ENCODE measurements at places on chromosomes 1 and 21.

DNA sequence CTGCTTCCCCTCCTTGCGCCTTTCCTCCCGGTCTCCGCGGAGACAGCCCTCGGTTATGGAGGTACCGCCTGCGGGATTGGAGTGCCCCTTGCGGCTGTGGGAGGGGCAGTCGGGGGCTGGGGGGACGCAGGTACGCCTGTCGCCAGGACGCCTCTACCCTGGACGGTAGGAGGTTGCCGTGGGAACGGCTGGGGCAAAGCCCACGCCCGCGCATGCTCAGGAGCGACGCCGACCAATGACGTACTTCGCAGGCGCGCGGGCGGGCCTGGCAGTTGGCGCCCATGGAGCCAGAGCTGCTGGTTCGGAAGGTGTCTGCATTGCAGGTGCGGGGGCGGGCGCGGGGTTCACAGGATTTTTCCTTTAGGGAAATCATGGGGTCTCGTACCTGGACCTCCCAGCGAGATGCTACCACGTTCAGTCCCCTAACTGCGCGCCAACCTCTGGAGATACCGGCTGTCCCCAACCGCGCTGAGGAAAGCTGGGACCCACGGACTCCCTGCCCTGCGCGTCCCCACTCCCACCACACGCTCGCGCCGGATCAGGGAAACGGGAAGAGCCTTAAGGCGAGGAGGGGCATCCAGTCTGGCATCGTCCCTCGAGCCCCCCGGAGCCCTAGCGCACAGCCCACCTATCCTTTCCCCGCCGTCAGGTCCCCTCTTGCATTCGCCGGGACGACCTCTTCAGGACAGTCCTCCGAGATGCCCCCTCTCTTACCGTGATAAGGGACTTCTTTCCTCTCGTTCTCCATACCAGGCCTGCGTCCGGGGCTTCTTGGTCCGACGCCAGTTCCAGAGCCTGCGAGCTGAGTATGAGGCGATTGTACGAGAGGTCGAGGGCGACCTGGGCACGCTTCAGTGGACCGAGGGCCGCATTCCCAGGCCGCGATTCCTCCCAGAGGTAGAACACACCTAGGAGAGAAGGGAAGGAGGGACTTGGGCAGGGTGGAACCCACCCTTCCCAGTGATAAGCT is at the start of gene IQCC:
Gene IQCC (plus strand): TSS at position 271 of the 970 bp plus-strand sequence. CDS start 11 bp downstream, at position 282.
- peak; percentile 97 for DNase-seq

GRCh38 chr1:234852659-234853058 is 242.7 kb upstream of the IRF2BP2 start:
- DNase-seq = no peak

GRCh38 chr1:20359451-20360330 is 69.0 kb downstream of the VWA5B1 start:
- no peak for DNase-seq

DNA sequence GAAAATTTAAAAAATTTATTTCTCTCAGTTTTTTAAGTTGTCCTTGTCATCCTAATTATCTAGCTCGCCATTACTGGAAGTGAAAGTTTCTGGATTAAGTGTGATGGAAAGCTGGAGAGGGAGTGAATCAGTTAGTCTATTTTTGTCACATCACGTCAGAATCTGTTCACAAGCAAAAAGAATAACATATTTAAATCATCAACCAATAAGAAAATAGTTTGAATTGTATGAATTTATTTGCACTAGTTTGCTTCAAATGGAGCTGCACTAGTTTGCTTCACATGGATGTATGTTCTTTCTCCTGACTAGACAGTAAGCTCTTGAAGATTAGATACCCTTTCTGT is 22.8 kb downstream of the PHC2 start:
- DNase-seq = no peak

DNA sequence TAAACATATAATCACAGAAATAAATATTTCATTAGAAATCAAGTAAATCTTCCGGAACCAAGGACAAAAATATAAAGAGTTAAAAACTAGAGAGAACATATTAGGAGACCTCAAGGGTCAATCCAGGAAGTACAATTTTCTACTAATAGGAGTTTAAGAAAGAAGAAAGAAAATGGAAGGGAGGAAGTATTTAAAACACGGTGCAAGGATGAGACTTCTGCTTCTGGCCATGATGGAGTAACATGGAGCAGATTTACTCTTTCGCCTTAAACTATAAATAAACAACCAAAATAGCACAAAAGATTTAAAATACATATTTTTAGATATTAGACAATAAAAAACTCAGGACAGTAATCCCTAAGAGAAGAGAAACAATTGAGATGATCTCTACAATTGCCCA is 12.6 kb upstream of the IFNAR1 start:
- no peak for DNase-seq

DNA sequence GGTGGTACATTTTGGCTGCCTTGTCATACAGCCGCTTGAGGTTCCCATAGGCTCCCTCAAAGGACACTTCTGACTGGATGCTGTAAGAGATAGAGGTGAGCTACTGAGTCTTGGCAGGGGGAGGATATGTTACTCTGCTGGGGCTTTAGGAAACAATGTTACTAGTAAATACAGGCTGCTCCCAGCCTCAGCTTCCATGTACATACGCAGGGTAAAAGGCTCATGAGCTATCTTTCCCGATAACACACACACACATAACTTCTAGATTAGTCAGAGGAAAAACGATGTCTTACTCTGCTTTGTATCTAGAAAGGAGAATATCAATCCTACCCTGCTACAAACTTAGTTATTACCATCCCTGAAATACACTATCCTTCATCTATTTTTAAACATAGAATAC is 14.3 kb downstream of the SMG5 start:
- DNase-seq = no peak

- peak; percentile 47 for DNase-seq
Measured at GRCh38 chr1:165228676-165229075, 127.8 kb downstream of the LMX1A start.

- DNase-seq = no peak
Measured at GRCh38 chr1:78834201-78834741, 172.3 kb downstream of the ADGRL4 start.

DNA sequence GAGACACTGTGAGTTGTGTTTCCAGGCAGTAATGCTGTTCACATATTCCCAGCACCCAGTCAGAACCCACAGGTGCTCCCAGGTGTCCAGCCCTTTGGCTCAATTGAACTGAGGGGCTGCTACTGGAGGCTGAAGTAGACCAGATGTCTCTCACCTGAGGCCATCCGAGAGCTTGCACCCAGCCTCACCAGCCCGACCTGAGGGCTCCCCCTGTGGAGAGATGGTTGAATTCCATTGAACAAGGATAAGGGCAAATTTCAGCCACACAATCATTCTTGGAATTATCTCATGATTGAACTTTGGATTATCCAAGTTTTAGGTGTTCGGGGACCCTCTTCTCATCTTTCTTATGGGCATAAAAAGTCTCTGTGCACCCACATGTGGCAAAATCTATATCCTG is 52.1 kb downstream of the OBSCN start:
- DNase-seq = peak; percentile 66

GRCh38 chr1:159827549-159827948 is 876 bp downstream of the SLAMF8 start:
- no peak for DNase-seq

- no peak for DNase-seq
Measured at GRCh38 chr1:247456021-247456420, 1.9 kb downstream of the OR2B11 start.
